ENCODE measurements at places on chromosomes 3 and 15.

- DNase-seq = no peak
Observed at GRCh38 chr15:85394554-85395333, 14.3 kb downstream of the AKAP13 start.

- DNase-seq = peak; percentile 15
Observed at GRCh38 chr3:46695962-46696894, 2.7 kb upstream of the ALS2CL start.

DNA sequence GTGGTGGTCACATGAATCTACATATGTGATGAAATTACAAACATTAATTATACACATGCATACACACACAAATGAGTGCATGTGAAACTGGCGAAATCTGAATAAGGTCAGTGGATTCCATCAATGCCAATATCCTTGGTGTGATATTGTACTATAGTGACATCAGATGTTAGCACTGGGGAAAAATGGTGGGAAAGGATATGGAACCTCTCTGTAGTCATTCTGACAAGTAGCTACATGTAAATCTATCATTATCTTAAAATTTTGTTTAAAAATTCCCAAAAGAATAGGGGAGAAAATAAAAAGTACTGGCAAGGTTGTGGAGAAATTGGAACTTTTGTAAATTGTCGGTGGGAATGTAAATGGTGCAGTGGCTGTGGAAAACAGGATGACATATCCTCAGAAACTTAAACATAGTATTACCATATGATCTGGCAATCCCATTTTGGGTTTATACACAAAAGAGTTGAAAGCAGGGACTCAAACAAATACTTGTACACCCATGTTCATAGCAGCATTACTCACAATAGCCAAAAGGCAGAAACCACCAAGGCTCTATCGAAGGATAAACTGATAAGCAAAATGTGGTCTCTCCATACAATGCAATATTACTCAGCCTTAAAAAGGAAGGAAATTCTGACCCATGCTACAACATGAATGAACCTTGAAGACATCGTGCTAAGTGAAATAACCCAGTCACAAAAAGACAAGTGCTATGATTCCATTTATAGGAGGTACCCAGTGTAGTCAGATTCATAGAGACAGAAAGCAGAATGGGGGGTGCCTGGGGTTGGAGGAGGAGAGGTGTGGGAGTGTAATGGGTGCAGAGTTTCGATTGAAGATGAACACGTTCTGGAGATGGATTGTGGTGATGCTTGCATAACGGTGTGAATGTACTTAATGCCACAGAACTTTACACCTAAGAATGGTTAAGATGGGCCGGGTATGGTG lies 25.3 kb upstream of the HRH1 start:
- DNase-seq = no peak

- no peak for DNase-seq
Observed at GRCh38 chr3:10869460-10869859, 53.4 kb downstream of the SLC6A11 start.

GRCh38 chr3:11907667-11908660 lies 61.3 kb upstream of the TAMM41 start:
- no peak for DNase-seq

DNA sequence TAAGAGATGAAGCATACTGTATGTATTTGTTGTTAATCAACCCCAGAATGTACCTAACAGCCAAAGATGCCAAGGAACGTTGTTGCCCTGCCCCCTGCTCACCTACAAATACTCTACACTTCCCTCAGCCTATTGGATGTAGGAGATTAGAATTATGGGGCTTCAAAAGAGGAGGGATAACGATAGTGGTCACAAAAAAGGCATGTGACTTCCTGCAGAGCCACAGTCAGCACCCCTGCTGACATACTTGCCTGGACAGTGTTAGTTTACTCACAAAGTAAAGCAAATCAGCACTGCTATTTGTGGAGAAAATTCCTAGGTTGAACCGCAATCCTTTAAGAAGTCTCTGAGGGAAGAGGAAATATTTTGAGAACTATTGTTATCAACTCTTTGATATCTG lies 37.9 kb downstream of the PARP15 start:
- DNase-seq = no peak

DNA sequence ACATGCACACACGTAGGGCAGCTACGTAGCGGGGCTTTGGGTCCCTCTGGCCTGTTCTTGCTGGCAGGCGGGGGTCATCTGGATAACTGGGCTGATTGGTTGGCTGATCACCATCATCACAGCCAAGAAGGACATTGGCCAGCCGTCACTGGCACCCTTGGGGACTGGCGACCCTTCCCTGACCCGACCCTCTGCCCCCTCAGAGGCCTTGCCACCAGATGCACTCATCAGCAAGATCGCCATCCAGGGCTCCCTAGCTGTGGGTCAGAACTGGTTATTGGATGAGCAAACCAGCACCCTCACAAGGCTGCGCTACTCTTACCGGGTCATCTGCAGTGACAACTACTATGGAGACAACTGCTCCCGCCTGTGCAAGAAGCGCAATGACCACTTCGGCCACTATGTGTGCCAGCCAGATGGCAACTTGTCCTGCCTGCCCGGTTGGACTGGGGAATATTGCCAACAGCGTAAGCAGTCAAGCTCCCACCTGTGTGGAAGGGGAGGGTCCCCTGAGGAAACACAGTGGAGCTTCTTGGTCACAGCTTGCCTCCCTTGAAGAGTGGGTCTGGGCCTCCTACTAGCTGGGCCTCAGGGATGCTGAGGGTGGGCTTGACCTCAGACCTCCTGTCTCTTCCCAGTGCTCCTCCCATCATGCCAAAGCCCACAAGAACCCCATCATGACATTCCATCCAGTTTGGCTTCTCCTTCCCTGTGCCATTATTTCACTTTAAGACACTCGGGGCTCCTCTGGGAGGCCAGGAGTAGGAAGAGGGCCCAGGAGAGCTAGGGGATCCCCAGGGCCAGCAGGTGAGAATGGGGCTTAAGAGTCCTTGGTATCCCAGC lies 2.4 kb downstream of the DLL4 start:
- DNase-seq = no peak

All from renal cortical epithelial cell (primary cell).